NCI-H524 treated with DMSO at 0.1 percent for 48 hours (cell line): ENCODE measurements at places on chromosomes 5 and 9.

DNA sequence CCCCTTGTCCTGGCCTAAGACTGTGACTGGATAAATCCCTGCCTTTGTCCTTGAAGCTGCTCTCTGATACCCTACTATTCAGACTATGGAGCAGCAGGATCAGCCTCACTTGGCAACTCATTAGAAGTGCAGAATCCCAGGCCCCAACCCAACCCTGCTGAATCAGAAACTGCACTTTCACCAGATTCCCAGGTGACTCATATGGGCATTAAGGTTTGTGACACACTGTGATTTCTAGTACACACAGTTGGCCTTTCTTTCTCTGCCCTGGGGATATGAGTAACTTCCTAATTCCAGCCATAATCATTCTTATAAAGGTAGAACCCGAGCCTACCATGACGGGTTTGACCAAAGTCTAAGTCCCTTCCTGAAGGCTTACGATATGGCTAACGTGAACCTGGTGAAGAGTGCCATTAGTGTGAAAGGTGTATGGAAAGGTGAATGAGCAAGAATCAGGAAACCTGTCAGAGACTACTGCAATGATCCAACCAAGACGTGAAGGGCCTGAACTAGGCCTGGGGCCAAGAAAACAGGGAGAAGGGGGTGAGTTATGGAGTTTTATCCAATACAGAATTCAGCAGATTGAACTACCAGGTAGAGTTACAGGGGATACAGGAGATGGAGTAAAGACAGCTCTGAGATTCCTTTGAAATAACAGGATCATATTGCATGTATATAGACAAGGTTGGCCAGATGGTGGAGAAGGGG is 533.0 kb downstream of the BNC2 start:
- no peak for DNase-seq

DNA sequence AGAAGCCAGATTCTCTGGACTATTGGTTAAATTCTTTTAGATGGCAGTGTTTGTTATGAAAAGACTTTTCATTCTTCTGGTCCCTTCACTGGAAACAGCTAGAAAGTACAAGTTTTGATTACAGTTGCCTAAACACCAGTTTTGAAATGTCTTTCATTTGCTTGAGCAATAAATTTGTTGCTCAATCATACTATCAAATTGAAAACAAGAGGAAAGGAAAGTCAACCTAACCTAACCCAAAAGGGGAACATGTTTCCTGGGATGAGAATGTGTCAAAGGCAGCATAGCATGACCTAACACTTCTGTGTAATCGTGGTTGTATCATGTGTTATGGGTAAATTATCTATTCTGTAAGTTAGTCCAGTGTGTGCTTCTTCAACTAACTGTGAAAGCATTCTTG is 213.2 kb downstream of the TMC1 start:
- DNase-seq, result no peak

GRCh38 chr5:72366324-72366976 is 46.3 kb downstream of the PTCD2 start:
- peak; percentile 11 for DNase-seq

DNA sequence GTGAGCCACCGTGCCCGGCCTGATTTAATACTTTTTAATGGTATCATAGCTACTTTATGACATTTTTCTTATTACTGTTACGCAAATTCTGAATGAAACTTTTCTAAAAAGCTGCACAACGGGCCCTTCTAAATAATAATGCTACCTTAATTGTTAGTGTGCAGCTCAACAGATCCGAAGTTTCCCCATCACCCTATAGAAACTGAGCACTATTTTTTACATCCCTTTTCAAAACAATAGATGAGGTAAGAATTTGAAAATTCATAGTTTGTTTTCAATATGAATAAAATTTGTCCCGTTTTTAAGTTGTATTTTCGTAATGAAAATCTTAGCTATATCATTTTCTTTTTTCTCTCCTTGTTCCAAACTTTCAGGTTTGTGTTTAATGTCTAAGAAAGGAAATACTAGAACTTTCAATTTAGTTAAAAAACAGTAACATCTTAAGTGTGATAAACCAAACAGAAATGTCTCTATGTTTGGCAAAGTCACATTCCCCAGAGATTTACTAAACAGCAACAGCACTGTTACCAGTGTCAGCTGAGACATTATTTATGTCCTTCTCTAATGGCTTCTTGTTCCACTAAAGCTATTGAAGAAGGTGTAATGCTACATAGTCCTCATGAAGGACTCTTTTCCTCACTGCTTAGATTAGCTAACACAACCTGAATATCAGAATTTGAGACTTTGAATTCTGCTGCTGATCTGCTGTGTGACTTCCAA is 22.9 kb downstream of the KIF2A start:
- no peak for DNase-seq

GRCh38 chr9:13100914-13101572 is 178.4 kb downstream of the MPDZ start:
- no peak for DNase-seq

GRCh38 chr9:5459289-5459829 is 9.0 kb downstream of the CD274 start:
- DNase-seq, result no peak

DNA sequence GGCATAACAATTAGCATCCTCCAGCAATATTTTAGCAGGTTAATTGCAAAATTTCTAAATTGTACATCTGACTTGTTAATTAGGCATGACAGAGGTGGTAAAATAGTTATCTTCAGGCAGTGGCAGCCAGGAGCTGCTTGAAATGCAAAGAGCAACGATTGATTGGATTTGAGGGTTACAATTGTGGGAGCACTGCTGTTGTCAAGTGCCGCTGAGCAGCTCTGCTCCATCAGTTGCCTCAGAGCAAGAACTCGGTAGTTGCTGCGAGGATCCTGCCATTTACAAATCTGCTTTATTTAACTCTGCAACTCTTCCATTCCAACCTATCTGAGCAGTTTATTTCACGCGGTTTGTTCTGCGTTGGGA is 12.6 kb downstream of the PBX3 start:
- peak; percentile 52 for DNase-seq

GRCh38 chr5:81105261-81105877 is 127.8 kb upstream of the CKMT2 start:
- DNase-seq, result no peak

- no peak for DNase-seq
Observed at GRCh38 chr5:143645356-143645755, 166.6 kb upstream of the HMHB1 start.

- no peak for DNase-seq
Observed at GRCh38 chr5:115184770-115185169, 15.1 kb upstream of the TRIM36 start.

GRCh38 chr5:53277491-53277890 is 167.9 kb upstream of the MOCS2 start:
- no peak for DNase-seq

DNA sequence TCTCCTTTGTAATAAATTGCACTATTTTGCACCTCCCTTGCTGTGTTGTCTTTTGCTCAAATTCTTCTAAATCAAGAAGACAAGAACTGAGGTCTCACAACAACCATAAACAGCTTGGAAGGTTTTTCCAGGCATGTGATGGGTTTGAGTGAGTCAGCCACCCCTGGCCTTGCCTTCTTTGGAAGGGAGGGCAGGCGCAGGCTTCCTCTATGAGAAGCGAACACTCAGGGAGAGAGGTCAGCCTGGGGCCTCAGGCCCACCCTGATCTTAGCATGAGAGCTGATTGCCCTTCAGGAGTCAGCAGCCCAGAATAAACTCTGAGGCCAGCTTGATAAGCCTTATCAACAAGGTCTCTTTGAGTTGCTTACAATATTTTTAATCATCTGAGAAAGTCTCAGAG is 31.6 kb downstream of the S1PR3 start:
- no peak for DNase-seq

- no peak for DNase-seq
Observed at GRCh38 chr5:92222449-92222848, 839.3 kb upstream of the ARRDC3 start.

GRCh38 chr5:136141561-136141960 is 8.9 kb downstream of the SMAD5 start:
- DNase-seq, result no peak

DNA sequence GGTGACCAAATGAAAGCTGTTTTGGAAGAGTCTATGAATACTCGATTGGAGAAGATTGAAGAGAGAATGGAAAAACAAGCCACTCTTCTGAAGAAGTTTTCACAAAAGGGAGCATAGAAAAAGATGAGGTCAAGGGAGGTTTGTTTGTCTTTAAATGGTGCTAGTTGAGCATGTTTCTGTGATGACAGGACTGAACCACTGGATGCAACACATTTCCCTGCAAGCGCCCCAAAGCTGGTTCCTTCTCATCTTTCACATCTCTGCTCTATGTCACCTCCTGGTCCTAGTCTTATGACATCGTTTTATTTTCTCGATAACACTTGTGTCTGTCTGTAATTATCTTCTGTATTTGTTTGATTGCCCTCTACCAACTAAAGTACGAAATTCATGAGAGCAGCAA is 3.8 kb upstream of the CCDC192 start:
- no peak for DNase-seq
